ENCODE measurements at places on chromosomes 7 and 10. TPM values are rescaled to one million over a fixed set of nuclear protein-coding genes. Genes with fewer than 3 reads are reported as not detected.

DNA sequence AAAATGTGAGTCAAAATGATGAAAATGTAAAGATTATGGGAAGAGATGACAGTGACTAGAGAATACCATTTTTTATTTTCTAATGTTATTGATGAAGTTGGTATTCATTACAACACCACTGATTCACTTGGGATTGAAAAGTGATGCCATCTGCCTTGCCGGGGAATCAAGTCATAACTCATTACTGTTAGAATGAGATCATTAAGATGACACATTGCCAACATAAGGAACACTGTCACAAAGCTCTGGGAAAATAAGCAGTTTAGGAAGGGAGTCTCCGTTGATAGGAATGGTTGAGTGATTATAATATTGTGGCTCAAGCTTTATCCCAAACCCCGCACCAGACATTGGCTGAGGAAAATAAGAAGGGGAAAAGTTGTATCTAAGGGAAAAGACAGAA, 121.5 kb upstream of the PLPP4 start:
- no peak for DNase-seq

DNA sequence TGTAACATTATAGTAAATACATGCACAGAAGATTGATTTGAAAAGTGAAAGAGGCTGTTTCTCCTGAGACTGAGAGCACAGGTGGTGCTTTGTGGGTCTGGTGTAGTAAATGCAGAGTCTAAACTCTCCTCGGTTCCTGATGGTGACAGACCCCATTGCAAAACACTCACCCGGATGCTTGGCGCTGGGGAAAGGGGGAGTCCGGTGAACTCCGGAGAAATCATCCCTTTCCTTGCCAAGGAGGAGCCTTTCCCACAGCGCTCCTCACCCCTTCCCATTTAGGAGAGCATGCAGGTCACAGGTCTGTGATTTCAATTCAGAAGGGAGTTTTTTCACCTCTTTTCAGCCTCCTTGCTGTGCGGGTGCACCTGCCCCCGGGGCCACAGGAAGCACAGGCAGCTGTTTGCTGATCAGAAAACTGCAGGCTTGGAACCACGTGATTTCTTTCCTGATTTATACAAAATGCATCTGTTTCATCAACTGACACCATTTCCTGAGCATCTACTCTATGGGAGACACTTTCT, 75.6 kb upstream of the LYZL2 start:
- no peak for DNase-seq

GRCh38 chr7:73669288-73669701, 1.7 kb downstream of the VPS37D start:
- DNase-seq: no peak

- peak; percentile 100 for DNase-seq
These were observed 22.9 kb downstream of the BTBD16 start for GRCh38 chr10:122293961-122294380.

GRCh38 chr7:44087911-44088838, 5.8 kb upstream of the POLM start:
- DNase-seq: no peak

- no peak for DNase-seq
These were observed 6.3 kb downstream of the TMEM243 start for GRCh38 chr7:87213252-87213651.

- DNase-seq: no peak
These were observed 158.6 kb upstream of the LYZL1 start for GRCh38 chr10:29130190-29130673.

DNA sequence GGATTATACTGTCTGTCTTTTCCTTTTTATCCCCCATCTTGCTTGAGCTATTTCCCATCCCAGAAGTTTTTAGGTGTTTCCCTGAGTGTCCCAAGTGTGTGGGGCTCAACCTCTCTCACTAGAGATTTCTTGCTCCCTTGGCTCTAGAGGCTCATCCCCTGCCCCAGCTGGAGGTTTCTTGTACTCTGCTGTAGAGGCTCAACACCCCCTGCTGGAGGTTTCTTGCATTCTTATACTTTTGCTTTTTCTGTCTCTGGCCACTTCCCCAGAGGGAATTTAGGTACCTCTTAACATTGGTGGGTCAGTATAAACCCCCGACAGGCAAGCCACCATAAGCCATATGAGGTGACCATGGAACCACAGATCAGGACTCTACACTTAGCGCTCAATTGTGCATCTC, 114.2 kb upstream of the FAM3C start:
- DNase-seq: no peak

GRCh38 chr7:22952306-22953015, 61.5 kb downstream of the HYCC1 start:
- DNase-seq: no peak

DNA sequence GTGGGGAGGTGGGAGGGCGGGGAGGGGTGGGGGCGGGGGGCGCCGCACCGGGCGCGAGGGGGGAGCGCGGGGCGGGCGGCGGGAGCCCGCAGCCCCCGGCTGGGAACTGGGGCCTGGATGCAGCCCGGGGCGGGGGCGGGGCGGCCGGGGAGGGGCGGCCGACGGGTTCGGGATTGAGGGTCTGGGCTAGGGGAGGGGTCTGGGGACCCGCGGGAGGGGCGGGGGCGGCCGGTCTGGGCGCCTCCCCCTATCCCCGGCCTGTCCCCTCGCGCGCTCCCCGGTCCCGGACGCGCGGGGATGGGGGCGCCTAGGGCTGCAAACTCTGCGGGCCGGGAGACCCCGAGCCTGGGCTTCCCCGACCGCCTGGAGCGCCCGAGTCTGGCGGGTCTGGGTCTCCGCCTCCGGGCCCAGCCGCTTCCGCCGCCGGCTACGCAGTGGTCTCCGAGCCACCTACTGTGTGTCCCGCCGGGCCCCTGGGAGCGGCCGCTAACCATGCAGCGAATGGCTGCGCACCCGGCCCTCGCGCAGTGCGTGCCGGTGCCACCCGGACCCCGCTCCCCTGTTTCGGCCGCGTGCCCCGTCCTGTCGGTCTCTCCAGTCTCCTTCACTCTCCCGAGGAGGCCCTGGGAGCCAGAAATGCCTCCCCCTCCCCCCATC, 375 bp upstream of the FGF8 start:
- no peak for DNase-seq

DNA sequence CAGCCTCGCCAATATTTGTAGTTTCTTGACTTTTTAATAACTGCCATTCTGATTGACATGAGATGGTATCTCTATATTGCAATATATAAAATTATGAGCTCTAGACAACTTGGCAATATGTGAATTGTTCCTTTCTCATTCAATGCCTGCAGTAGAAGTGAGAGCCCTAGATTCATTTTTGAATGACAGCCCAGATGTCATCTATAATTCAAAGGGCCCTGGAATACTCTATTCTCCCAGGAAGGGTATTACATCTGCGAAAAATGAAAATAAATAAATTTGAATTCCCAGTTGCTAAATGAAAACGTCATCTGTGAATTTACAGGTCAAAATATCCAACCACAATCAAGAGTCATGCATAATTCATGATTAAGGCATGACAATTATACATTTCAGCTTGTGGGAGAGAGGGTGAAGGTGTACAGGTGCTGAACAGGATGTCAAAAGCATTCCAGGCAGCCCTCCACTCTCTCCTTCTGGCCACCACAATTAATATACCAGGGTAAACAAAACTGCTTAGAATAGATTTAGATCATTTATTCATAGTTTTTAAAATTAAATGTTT, 1147.3 kb downstream of the XPNPEP1 start:
- DNase-seq: no peak

DNA sequence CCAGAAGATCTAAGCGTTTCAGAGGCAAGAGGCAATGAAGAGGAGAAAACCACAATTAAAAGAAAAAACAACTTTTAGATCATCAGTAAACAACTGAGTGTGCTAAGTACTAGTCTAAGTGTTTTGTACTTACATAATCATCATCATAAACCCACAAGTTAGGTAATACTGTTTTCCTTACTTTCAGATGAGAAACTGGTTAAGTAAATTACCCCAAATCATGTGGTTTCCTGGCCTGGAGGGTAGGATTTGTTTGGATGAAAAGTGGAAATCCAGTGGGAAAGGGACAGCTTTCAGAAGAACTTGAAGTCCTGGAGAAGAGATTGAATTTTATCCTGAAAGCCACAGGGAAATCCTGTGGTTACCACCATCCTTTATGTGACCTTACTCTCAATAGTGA, 463.3 kb downstream of the LRMDA start:
- no peak for DNase-seq

DNA sequence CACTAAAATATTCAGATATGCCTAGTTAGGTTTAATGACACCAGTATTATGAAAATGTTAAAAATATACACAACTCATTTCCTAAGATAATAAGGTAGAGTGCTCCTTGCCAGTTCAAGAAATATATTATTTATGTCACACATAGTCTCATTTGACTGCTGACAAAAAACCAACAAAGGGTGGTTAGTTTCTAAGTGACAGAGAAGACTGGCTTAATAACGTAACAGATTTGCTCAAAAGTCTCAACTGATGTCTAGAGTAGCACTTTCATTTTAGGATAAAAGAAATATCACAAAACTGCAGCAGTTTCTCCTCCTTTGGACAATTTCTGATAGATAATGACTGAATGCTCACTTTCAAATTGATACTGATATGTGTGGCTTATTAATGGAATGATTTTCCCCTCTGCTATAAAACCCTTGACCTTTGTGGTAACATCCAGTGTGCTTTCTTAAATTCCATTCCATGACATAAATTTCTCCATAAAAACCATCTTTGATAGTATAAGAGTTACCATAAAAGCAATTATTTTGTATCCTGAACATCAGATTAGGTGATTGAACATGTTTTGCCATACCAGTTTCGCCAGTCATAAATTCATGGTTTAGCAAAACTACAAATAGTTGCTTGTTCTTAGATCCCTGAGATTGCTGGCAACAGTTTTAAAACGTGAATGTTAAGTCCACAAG, 94.2 kb downstream of the NRBF2 start:
- no peak for DNase-seq

DNA sequence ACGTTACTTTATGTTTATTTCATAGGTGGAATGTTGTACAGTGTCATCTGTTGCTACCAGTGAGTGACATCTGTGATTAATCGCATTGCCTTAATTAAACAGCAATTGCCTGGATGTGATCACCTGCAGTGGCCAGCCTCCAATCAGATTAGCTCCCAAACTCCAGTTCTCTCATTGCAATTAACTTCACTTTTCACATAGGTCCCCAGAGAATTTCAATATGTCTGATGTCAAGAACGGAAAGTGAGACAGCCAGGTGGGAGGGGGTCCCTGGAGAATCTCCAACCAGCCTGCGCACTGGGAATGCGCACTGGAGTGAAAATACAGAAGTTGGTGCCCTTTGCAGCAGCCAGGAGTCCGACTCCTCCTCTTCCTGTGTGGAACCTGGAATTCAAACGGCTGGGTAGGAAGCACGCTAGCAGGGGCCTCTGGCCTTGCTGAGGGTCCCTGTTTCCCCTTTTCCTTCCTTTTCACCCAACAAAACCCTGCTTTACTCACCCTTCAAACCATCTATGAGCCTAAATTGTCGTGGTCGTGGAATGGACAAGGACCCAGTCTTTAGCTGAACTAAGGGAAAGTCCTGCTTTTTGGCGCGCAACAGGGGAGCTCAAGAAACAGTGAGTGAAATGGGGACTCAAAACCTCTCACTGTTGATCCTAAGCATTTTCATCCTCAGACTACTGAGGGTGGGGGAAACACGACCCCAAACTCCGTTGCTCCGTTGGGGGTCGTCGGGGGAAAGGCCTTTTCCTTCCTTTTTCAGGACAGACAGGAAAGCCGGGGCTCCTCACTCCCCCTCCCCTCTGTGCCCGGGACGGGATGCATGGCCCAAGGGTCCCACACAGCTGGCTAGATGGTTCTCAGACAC, 1355.5 kb upstream of the LRRTM3 start:
- DNase-seq: peak; percentile 58

Gene UPK3BL2
- 1.3 TPM for total RNA-seq

Gene UFSP1
- total RNA-seq: 1.9 TPM

Gene CPA1
- not detected for total RNA-seq

Gene CLRN3
- total RNA-seq: not detected

Gene SLC26A4
- total RNA-seq: 0.14 TPM
